ENCODE measurements at places on chromosomes 1 and 21.

- no peak for DNase-seq
Observed at GRCh38 chr1:207343675-207344074, 22.2 kb downstream of the CD55 start.

- DNase-seq, result peak; percentile 20
Observed at GRCh38 chr1:174204697-174205308, 45.5 kb downstream of the RABGAP1L start.

GRCh38 chr1:76770979-76771378 lies 96.3 kb upstream of the ST6GALNAC5 start:
- no peak for DNase-seq

GRCh38 chr1:11684070-11684469 lies 3.1 kb upstream of the MAD2L2 start:
- DNase-seq, result no peak

- DNase-seq, result no peak
Observed at GRCh38 chr1:226967665-226968064, 27.6 kb downstream of the COQ8A start.

GRCh38 chr1:30681782-30682181 lies 41.6 kb downstream of the MATN1 start:
- no peak for DNase-seq

- no peak for DNase-seq
Observed at GRCh38 chr21:26948194-26948593, 18.7 kb downstream of the ADAMTS5 start.

DNA sequence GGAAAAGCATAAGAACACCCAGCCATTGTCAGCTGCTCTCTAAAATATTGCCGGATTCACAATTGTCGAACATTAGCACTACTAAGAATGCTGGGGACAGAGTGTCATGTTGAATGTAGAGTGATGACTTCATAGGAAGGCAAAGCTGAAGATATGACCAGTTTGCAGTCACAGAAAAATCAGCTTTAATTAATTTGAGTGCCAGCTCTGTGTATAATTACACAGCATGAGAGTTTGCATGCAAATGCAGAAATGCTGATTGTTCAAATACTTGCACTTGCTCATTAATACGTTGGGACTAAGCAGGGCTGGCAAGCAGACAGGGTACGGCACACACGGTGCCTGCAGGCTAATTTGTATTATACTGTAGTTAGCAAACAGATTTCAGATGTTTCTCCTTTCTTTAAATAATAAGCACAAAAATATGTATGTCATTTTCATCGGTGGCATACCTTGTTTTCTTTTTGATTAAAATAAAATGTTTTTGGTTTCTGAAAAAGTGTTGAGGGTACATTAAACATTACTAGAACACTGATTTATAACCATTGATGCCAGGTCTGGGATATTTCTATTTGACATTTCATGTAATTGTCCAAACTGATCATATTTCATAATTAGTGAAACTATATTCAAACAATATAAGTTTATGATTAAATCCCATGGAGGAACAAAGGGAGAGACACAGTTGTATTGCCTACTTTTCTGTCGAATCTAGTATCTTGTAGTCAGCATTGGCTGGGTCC lies 99.8 kb upstream of the ADGRL2 start:
- DNase-seq, result no peak

- no peak for DNase-seq
Observed at GRCh38 chr1:28855046-28855445, 43.1 kb downstream of the OPRD1 start.

DNA sequence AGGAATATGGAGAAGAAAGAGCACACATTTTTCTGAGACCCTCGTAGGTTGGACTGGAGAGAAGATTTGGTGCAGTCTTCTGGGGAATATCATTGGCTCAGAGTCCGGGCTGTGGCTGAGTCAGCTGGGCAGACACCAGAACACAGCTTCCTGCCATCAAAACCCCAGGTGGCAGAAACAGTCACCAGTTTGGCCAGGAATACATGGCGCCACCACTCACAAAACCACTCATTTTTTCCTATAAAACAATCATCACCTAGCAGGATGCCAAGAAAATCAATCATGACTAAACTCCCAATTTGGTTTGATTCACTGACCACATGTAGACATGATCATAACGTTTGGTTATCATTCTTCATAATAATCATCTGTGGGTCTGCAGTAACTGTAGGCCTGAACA lies 178.1 kb upstream of the PBX1 start:
- DNase-seq, result no peak

DNA sequence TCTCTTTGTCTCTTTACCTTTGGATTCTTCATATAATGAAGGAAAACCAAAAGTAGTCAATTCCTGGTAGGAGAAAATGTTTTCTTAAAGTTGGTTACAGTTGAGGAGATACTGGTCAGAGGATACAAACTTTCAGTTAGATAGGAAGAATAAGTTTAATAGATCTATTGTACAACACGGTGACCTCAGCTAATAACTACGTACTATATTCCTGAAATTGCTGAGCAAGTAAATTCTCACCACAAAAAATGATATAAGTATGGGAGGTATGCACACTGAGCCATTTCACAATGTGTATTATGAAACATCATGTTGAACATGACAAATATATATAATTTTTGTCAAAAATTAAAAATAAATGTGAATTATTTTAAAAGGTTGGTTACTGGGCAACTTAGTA lies 20.4 kb downstream of the SSX2IP start:
- no peak for DNase-seq

DNA sequence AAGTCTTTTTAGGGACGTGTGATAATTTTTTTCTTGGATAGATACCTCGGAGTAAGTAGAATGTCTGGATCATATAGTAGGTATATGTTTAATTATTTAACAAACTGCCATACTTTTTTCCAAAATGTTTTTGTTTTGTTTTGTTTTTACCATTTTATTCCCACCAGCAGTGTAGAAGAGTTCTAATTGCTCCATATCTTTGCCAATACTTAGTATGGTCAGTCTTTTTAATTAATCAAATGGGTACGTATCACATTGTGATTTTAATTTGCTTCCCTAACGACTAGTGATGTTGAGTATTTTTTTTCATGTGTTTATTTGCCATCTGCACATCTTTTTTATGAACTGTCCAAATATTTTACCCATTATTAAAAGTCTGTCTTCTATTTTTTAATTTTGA lies 23.6 kb upstream of the KCNJ6 start:
- DNase-seq, result no peak

GRCh38 chr1:28591708-28592320 lies at the start of gene RAB42:
Gene RAB42 (plus strand): TSS chr1:28592265. CDS start chr1:28592512, 247 bp downstream.
- DNase-seq, result no peak

DNA sequence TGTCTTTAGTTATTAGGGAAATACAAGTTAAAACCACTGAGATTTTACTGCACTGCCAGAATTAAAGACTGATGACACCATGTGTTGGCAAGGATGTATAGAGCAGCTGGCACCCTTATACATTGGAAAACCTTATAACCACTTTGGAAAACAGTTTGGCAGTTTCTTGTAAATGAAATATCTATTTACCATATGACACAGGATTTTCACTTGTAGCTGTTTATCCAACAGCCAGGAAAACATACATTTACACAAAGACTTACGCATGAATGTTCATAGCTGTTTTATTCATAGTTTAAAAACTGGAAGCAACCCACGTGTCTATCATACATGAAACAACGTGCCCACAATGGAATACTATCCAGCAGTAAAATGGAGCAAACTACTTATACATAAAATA lies 45.3 kb downstream of the PRRC2C start:
- no peak for DNase-seq

DNA sequence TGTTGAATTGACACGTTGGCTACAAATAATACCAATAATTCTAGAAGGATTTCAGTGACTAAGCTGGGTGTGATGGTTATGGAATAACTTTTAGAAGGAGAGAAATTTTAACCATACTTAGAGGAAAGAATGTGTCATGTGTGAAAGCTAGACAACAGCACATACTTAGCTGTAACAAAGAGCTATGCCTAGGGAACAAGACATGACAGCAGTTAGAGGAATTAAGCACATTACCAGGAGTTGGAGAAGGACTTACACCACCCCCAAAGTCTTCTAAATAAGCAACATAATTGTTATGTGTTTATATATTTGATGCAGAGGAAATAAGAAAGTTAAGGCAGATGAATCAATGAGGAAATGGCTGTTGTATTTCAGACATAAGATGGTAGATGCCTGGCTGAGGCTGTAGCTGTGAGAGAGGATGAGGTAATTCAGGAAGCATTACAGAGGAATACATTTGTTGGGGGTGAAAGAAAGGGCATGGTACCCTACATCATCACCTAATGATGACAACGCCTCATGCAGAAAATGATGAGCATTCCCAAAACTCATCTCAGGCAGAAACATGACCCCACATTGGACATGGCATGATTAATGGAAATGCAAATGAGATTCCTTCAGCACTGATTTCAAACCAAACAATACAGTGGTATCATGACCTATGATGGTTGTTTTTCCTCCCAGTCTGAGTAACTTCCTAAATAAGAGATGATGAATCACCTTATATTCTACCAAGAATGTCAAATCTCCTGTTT lies 211.5 kb downstream of the LHX8 start:
- DNase-seq, result no peak

DNA sequence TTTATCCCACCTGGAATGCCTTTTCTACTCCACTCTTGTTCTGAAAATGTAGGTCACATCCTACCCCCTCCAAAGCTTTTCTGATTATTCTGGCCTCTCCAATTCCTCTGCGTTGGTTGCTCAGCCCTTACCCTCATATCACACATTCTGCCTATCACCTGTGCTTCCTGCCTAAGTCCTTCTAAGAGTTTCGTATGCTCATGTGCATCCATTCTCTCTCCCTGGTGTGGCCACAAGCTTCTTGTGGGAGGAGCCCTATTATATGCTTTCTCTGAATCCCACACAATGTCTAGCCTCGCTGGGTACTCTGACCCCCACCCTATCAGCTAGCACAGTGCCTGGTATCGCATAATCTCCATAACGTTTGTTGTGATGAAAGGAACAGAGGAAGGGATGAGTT lies 54.2 kb downstream of the CD58 start:
- DNase-seq, result no peak

DNA sequence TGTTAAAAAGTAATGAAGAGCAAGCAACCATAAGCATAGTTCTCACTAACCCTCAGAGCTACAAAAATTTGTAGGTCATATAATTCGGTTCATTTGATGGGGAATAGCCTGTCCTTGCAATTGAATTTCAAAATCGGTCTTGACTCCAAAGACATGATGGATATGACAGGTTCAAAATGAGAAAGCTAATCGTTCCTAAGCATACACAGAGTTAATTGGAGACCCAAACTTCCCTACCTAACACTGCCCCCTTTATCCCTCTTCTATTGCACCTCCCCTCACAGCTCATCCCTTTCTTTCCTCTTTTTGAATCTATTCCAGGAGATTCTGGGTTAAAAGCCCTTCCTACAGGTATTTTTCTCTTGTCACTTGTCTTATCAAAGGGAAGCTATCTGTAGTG lies 390.0 kb upstream of the PTBP2 start:
- no peak for DNase-seq

DNA sequence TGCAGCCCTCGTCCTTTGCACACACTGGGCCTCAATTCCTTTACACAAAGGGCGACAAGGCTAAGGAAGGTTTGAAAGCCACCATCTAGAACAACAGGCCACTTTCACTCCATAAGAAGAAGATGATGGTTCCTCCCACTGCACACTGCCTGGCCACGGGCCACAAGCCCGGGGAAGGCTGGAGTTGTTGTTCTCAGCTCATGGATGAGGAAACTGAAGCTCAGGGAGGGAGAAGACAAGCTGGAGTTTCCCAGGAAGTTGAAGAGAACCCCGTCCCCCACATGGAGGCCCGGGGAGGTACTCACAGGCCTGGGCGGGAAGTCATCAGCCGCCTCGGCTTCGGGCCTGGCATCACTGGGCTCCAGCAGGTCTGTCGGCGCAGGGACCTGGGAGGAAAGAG lies 24.6 kb upstream of the DDOST start:
- DNase-seq, result no peak

GRCh38 chr21:26836528-26836927 lies 8.7 kb downstream of the ADAMTS1 start:
- no peak for DNase-seq

- DNase-seq, result no peak
Observed at GRCh38 chr1:52634111-52634510, 1.1 kb downstream of the SHISAL2A start.

- no peak for DNase-seq
Observed at GRCh38 chr1:156935505-156936128, 15.2 kb downstream of the LRRC71 start.

GRCh38 chr1:88140325-88140724 lies 543.7 kb upstream of the PKN2 start:
- DNase-seq, result no peak

- DNase-seq, result no peak
Observed at GRCh38 chr1:203629507-203630082, 3.0 kb downstream of the ATP2B4 start.

- no peak for DNase-seq
Observed at GRCh38 chr1:101239095-101240040, 2.5 kb downstream of the S1PR1 start.

DNA sequence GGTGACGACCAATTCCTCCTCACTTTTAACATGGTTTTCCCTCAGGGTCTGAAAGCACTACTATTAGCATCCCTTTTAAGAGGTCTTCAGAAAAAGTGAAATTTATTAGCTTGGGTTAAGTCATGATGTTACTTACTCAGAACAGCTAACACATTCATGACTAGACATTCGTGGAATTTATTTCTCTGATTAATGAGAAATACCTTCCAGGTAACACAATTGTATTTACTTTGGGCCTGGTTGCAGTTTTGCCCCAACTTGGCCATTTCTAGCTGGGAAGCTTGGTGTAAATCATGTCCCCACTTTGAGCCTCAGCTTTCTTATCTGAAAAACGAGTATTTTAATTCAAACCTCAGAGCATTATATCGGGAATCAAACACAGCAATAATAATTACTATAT lies 119.2 kb upstream of the SPATA6 start:
- DNase-seq, result no peak

- no peak for DNase-seq
Observed at GRCh38 chr1:156801409-156802121, 15.1 kb downstream of the SH2D2A start.

DNA sequence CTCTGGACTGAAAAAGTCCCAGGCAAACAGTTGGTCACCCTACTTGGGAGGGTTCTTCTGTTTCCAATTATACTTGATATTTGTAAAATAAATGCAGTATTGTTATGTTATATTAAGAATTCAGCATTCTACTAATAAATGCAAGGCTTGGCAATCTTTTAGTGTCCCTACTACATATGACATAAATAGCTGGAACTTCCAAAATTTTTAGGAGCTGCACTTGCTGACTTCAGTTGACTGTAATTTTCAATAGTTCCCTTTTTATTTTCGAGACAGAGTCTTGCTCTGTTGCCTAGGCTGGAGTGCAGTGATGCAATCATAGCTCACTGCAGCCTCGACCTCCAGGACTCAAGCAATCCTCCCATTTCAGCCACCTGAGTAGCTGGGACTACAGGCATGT lies 20.0 kb downstream of the FOXD3 start:
- no peak for DNase-seq

DNA sequence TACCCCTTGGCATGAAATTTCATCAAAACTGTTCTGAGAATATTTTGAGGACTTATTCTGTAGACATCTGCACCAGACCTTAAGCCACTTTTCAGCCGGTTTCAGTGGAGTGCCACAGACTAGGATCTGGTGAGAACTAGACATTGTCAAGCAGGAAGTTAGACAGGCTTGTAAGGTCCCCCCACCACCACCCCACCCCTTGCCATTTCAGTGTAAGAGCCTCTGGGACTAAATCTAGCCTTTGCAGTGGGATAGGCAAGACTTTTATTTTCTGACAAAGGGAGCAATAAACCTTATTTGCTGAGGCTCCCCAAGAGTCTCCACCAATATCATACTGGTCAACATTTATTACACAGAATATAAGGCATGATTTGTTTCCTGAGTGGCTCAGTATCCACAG lies 77.9 kb upstream of the EXO1 start:
- DNase-seq, result no peak

All from hematopoietic multipotent progenitor cell treated with erythropoietin and hydrocortisone succinate and interleukin-3 and kit ligand, for 8 days (in vitro differentiated cells).